Germinal center (tissue), 1 donor: ENCODE measurements at places on chromosomes 11 and 22.

DNA sequence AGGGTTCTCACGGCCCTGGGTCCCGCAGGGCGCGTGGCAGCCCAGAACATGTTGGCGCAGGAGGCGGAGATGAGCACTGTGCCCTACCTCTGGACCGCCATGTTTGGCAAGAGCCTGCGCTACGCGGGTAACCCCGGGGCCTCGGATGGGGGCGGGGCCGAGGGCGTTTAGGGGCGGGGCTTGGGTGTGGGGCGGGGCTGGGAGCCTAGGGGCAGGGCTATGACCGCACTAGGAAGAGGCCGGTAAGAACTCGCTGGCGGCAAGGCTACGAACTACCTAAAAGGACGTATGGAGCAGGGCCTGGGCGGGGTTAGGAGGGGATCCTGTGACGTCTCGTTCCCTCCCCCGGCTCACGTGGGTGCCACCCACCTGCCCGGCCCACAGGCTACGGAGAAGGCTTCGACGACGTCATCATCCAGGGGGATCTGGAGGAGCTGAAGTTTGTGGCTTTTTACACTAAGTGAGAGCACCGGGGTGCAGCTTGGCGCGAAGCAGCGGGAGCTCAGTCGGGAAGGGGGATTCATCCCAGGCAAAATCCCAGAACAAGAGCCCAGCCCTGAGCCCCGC lies 2.8 kb upstream of the LZTR1 start:
- DNase-seq: peak; percentile 77

DNA sequence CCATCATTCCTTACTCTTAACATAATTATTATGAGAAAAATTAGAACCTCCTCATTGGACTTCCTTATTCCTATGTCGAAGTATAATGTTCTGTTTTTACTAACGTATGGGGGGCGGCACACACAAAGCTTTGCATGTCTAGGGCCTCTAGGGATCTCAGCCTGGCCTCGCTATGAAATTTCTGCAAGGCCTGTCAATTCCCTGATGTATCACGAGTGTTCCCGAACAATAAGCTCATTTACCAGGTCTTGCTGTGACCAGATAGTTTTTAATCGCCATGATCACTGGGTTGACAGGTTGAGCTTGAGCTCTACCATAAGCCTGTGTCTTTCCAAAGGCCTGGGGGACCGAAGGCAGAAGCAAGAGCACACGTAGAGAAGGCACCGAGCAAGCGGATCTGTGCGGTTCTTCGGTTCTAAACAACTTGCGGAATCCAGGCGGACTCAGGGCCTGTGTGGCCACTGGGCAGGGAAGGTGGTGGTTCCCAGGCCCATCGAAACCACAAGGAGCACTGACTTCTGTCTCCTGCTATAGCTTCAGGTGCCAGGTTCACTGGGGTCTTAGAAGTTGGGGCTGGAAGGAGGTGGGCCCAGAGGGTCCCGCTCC lies 10.4 kb upstream of the FXYD2 start:
- no peak for DNase-seq

DNA sequence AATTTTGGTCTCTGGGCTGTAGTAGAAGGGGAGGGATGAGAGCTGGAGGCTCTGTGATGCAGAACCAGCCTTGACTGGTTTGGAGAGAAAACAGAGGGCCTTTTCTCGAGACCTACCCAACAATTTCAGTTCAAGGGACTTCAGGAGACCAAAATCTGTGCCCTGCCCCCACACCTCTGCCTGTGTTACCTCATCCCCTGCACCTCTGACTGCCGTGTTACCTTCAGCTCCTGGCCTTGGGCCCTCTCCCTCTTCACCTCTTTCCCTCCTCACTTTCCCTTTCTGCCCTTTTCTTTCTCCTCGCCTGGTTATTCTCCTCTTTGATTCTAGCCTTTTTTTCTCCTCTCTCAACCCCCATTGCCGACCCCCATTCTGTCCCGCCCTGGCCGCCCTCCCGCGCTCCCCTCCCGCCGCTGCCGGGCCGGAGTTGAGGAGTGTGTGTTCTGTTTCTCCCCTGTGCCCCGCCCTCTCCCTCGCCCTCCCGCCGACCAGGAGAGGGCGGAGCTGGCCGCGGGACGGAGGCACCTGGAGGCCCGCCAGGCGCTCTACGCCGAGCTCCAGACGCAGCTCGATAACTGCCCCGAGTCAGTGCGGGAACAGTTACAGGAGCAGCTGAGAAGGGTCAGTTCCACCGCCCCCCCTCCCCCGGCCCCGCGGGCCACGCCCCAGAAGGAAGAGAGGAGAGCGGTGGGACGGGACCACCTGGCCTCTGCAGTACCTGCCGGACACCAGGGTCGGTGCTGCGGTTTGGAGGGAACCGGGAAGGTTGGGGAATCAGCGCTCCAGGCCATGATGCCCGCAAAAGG lies 27.2 kb downstream of the PHLDB1 start:
- DNase-seq: no peak

DNA sequence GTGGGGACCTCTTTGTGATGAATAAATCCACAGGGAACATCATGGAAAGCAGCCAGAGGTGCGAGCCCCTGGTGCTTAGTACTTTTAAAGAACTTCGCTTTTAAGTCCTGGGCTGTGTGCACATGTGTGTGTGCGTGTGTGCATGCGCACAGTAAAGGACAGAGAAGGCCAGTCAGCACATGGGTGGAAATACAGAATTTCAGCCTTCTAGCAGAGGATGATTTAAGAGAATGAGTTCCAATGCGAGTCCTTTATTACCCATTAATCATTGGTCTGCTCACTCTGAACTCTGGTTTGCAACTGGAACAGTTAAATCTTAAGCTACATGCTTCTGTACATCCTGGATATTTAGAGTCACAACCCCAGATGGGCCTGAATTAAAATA lies 18.9 kb downstream of the TEAD1 start:
- no peak for DNase-seq

GRCh38 chr11:61922539-61922938 lies 5.2 kb upstream of the RAB3IL1 start:
- peak; percentile 2 for DNase-seq

GRCh38 chr11:2432171-2432621 lies 12.1 kb downstream of the TRPM5 start:
- DNase-seq: no peak

GRCh38 chr22:46467006-46467405 lies 70.4 kb downstream of the CELSR1 start:
- no peak for DNase-seq

GRCh38 chr11:43833657-43834073 lies 47.0 kb upstream of the ALKBH3 start:
- no peak for DNase-seq

- no peak for DNase-seq
These were observed 1.5 kb downstream of the ASPHD2 start for GRCh38 chr22:26430600-26430999.

- DNase-seq: no peak
These were observed 12.6 kb upstream of the MMP20 start for GRCh38 chr11:102637731-102638130.

GRCh38 chr22:28044546-28045173 lies 125.6 kb upstream of the PITPNB start:
- no peak for DNase-seq

GRCh38 chr11:56852131-56852530 lies 103.6 kb upstream of the OR9G4 start:
- DNase-seq: no peak

DNA sequence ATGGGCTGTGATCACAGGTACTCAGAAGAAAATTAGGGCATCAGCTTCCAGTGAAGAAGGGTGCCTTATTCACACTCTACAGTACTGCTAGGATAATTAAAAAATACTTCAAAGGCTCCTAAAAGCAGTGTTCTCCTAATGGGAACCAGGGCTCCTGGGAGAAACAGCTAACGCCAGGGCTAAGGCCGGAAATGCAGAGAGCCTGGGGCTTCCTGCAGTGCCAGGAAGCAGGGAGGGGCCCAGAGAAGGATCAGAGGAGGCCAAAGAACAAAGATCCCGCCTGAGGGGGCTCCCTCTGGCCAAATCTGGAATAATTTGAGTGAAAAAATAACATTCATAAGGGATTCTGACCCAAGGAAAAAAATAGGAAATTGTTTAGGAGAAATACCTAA lies 27.5 kb downstream of the TOLLIP start:
- no peak for DNase-seq

DNA sequence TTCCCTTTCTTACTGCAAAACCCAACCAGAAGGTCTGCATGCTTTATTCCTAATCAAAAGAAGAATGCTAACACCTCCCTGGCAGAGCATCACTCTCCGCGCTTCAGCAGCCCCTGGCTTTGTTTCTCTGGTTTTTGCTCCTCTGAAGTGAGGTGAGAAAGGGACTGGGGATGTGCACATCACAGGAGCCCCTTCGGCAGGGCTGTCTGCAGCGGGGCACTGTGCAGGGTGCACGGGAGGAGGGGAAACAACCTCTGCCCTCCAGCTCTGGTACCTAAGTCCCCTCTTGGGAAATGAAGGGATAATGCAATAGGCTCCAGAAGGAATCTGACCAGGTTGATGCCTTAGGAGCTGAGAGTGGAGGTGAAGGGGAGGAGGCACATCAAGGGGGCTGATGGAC lies 312.7 kb downstream of the NTM start:
- DNase-seq: no peak

DNA sequence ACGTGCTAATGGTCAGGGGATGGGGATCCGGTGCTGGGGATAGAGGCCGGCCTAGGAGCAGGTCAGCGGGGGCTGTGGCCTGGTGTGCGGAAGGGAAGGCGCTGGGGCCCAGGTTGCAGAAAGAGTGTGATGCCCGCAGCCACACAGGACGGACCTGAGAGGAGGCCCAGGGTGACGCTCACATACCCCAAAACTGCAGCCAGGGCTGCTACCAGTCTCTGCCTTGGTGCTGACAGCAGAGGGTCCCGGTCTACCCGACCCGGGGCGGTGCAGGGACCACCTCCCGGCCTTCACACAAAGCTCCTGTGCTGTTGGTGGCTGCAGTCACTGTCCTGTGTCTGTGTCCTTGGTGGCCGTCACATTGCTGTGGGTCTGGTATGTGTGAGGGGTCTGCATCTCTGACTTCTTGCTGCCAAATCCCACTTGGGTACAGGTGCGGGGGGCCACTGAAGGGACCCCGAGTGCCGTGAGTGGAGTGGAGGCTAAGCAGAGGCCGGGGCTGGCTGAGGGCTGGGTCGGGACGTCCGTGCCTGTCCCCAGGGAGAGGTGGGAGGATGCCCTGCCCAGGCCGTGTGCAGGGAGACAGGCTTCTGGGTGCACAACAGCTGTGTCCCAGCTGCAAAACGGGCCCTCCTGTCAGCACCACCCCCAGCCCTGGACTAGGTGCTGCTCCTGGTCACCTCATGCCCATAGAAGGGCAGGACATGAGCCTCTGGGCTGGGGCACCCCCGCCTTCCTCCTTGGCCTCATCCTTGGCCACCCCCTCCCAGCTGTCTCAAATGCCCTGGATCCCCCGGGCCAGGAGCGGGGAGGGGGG lies 1.5 kb downstream of the LSP1 start:
- DNase-seq: peak; percentile 77

DNA sequence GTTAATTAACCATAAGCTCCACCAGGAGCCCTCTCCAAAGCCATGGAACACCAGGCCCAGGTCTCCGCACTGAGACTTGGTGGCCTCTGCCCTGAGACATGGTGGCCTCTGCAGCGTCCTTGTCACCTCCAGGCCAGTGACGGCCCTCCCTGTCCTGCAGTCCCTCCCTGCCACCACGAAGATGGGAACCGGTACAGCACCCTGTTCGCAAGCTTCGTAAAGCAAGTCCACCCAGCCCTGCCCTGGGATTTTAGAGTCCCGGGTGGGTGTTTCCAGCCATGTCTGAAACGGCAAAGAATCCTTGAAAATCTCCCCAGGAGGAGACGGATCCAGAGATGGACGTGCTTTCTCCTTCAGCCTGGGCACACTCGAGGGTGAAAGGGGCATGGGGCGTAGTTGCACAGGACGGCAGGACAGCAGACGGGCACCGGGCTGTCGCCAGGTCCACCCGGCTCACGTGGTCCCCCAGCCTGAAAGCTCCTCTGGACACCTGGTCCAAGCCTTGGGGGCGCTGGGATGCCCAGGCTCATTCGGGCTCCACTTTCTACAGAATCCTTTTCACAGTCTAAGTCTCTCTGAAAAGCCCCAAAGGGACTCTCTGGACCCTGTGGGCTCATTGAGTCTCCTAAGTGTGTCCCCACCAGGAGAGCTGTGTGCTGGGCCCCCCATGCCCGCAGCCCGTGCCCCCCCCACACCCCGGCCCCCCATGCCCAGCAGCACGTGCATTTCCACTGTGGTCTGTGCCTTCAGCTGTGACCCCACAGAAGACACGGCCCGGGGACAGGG lies 456.2 kb downstream of the BRD1 start:
- no peak for DNase-seq

- no peak for DNase-seq
These were observed 13.3 kb downstream of the OR52B2 start for GRCh38 chr11:6156628-6157359.

- DNase-seq: no peak
These were observed 2.9 kb downstream of the SLC16A8 start for GRCh38 chr22:38080850-38081635.

DNA sequence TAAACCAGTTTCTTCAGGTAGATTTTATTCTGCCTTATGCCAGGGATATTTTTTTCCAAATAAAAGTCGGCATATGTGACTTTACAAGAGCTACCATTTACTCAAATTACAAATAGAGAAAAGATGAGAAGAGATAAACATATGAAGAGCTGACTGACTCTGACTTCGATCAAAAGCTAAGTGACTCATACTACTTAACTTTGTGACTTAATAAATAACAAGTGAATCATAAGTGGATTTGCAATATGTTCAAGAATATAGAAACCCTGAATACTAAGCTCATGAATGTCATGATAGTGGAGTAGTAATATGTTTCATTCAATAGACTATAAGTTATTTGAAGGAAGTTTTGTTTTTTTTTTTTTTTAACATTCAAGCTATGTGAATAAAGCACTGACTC lies 130.5 kb upstream of the ANO3 start:
- no peak for DNase-seq
